Fibroblast of skin of left quadriceps (primary cell): ENCODE measurements at places on chromosomes 4 and X.

DNA sequence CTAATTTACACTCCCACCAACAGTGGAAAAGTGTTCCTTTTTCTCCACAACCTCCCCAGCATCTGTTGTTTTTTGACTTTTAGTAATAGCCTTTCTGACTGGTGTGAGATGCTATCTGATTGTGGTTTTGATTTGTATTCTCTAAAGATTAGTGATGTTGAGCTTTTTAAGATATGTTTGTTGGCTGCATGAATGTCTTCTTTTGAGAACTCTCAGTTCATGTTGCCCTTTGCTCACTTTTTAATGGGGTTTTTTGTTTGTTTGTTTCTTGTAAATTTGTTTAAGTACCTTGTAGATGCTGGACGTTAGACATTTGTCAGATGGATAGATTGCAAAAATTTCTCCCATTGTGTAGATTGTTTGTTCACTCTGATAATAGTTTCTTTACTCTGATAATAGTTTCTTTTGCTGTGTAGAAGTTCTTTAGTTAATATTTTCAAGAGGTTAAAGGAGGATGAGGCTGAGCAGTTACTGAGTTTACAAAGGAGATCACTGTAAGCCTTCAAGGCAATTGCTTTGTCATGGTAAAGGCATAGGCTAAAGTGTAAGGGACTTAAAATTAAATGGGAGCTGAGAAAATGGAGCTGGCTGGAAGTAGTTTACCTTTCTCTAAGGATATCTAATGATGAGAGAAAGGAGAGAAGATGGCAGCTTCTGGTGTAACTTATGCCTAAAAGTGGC, 323.4 kb downstream of the PCDH7 start:
- DNase-seq, result no peak

DNA sequence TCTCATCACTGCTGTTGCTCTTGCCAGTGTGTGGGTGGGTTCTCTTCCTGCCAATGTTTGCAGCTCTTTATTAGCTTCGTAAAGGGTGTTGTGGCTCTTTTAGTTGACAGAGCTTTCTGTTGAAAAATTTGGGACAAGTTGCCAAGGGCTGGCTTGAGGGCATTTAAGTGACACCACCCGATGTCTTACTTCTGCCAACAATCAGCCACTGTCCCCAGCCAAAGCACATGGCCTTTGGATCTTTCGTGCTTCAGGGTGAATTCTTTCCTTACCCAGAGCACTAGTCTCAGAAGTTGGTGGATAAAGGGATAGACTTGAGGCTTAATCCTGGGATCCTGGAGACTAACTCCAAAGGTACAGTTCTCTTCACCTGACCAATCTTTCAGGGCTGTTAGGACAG, 113.6 kb downstream of the SOX3 start:
- no peak for DNase-seq

- no peak for DNase-seq
These were observed 42.5 kb upstream of the ANTXR2 start for GRCh38 chr4:80115368-80116181.

GRCh38 chr4:86910369-86910768, 18.1 kb upstream of the C4orf36 start:
- no peak for DNase-seq

DNA sequence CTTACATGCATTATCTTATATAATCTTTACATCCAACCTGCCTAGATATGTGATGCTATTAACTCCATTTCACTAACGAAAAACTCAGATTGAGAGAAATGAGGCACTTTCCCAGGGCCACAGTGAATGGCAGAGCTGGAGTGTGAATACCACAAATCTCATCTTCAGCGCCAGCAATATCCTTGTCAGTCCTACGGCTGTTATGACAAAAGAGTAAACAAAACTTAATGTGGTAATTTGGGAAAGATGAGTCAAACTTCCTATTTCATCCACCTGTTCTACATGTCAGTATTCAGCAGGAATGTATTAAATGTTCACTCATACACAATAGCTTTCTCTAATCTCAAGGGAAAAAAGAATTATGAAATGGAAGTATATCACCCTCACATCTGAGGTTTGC, 56.9 kb downstream of the FAT1 start:
- no peak for DNase-seq

- no peak for DNase-seq
These were observed 170.6 kb upstream of the S100G start for GRCh38 chrX:16479206-16479869.

GRCh38 chr4:142660728-142661127, 185.4 kb downstream of the INPP4B start:
- DNase-seq, result no peak

DNA sequence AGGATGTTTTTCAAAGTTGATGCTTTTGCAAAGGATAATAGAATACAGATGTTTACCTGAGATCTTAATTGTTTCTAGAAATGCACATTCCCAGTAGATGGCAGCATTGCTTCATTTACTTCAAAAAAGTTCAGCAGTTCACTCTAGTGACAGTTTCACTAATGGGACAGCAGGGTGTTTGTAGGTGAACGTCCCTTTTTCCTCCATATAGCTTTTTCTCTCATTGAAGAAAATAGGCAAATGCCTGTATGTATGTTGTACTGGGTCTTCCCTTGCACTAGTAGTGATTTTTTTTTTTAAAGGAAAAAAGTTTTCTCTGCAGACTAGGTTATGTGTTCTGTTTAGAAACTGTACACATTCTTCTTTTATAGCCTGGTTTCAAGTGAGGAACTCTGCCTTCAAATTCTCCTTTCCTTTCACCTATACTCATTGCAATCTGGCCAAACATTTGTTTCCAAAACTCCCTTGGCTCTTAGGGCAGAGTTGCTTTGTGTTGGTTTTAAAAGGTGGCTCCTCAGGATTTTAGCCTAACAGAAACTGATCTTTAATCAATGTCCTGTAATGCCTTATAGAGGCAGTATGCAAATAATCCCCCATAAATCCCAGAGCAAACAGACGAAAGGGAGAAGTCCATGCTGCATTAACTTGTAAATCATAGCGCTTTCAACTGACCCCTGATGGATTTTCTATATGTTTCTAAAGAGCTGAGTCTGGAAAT, 86.3 kb downstream of the EGF start:
- DNase-seq, result no peak

DNA sequence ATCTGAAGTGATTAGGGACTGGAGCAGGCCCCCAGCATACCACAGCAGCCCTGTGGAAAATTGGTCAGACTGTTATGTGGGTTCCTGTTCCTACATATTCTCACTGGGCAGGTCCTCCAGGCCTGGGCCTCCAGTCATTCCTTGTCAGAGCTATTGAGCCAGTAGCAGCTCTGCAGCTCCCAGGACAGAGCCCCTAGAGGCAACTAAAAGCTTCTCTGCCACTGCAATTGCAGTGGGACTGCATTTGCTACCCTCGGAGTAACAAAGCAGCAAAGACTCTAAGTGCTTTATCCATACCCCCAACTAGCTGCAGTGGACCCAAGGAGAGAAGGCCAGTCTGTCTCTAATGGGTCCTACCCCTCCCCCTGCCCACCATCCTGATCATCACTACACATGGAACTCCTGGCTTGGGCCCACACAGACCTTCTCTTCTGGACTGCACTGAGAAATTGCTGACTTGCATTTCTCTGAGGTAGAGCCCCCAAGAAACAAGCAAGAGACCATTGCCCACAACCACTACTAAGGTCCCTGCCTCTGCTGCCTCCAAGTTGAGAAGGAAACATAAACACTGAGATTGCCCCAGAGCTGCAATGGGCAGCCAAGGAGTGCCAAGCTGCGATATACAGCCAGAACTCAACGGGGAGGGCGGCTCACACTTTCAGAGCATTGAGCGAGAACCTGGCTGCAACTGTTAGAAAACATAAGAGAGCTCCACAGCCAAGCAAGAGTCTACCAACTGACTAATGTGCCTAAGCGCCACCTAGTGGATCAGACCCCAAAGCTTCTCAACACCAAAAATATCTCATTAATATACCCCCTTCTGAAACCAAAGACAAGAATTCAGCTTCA, 738.7 kb upstream of the NDST4 start:
- DNase-seq, result peak; percentile 13

DNA sequence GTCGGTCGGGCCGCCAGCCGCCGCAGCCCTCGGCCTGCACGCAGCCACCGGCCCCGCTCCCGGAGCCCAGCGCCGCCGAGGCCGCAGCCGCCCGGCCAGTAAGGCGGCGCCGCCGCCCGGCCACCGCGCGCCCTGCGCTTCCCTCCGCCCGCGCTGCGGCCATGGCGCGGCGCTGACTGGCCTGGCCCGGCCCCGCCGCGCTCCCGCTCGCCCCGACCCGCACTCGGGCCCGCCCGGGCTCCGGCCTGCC, 213 bp downstream of the NFKB1 start:
- peak; percentile 14 for DNase-seq

DNA sequence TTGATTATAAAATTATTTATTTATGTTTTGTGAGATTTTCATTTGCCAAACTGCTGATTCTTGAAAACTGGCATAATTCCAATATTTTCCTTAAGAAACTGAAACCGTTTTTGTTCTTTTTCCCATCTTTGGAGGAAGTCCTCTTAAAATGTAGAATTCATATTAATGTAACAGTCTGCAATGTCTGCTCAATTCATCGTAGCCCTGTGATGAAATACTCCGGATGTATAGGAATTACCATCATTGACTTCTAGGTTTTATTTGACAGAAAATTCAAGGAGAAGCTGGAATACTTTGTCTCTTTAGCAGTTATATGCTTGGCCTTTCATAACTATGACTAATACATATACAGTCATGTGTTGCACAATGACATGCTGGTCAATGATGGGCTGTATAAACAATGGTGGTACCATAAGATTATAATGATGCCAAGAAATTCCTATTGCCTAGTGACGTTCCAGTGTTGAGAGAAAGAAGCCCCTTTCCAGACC, 185.0 kb upstream of the GPRIN3 start:
- peak; percentile 57 for DNase-seq

DNA sequence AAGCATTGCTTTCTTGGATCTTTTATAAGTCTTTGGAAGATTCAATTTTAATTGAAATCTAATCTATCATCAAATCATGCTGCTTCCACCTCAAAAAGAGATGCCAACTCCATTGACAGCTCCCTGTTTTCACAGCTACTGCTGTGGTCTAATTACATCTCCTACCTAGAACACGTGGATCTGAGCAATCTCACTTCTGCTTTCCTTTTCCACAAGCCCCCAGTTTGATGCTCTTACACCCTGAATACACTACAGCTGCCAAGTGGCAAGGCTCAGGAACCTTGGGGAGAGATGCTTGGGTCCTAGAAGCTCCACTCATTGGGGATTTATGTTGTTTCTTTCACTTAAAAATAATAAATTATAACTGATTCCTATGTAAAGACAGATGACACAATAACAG, 172.0 kb downstream of the CFAP299 start:
- DNase-seq, result no peak

GRCh38 chrX:71993371-71993770, 82.7 kb downstream of the NHSL2 start:
- no peak for DNase-seq

GRCh38 chr4:76182463-76182862, 31.2 kb downstream of the SCARB2 start:
- no peak for DNase-seq

DNA sequence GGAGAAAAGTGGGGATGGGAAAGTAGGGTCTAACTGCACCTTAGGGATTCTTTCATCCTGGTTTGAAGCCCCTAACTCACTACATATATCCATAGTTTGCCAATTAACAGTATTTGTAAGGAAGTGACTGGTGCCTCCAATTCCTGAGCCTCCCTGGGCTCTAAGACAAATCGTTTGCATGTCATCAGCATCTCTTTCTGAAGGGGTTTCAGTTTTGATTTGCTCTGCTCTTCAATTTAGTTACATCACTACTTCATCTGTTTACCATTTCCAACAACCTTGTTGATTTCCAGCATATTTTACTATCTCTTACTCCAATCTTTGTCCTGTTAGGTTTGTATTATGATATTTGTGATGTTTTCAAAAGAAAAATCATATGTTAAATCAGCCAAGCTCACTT, 15.5 kb upstream of the DDX60 start:
- no peak for DNase-seq

GRCh38 chr4:133151341-133151690, 2.2 kb downstream of the PCDH10 start:
- DNase-seq, result no peak
